Activated naive CD4-positive, alpha-beta T cell treated with Interleukin-2 at 50 U/mL for 16 hours (primary cell): ENCODE measurements at places on chromosomes 16 and 17.

DNA sequence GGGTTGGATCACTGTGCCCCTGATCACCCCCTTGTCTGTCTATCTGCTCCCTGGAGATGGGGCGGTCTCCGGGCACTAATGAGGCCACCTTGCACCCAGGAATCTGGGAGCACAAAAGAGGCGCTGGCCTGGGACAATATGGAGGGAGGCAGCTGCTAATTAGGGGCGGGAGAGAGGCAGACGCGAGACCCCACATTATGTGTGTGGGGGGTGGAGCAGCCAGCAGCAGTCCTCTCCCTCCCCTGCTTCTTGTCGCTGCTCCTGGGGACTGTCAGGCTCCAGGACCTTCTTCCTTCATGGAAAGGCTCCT, 324 bp upstream of the HCRT start:
- no peak for DNase-seq

- no peak for DNase-seq
Observed at GRCh38 chr17:69597898-69598692, 183.6 kb downstream of the MAP2K6 start.

DNA sequence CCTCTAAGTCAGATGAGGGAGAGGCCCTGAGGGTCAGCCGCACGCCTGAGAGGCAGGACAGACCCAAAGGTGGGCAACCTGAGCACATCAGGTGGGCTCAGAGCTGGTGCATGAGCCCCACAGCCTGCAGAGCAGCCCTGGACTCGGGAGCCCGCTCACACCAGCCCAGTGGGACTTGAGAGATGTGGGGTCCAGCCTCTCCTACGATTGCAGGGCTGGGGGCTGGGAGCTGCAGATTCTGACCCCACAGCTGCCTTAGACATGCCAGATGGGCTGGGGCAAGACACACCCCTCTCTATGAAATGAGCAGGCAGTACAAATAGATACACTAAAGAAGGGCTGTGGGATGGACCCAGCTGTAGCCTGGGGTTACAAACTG, 77.1 kb upstream of the RBL2 start:
- no peak for DNase-seq

- no peak for DNase-seq
Observed at GRCh38 chr16:50294955-50295354, 28.6 kb downstream of the ADCY7 start.

- DNase-seq, result no peak
Observed at GRCh38 chr16:8623634-8624033, 2.1 kb downstream of the METTL22 start.

- DNase-seq, result no peak
Observed at GRCh38 chr17:69444023-69444422, 29.5 kb downstream of the MAP2K6 start.

DNA sequence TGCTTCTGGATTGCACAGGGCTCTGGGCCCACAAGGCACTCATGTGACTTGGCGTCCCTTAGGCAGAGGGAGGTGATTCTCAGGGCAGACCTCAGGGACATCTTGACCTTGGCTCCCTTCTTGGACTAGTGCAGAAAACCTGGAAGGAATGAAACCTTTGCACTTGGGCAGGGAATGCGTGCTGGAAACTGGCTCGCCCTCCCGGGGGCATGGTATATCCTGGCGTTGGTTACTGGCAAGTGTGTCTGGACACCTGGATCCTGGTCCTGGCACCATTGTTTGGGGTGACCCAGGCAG, 63.5 kb upstream of the LGALS9 start:
- DNase-seq, result no peak

GRCh38 chr16:9706217-9706836, 475.9 kb downstream of the GRIN2A start:
- DNase-seq, result no peak

DNA sequence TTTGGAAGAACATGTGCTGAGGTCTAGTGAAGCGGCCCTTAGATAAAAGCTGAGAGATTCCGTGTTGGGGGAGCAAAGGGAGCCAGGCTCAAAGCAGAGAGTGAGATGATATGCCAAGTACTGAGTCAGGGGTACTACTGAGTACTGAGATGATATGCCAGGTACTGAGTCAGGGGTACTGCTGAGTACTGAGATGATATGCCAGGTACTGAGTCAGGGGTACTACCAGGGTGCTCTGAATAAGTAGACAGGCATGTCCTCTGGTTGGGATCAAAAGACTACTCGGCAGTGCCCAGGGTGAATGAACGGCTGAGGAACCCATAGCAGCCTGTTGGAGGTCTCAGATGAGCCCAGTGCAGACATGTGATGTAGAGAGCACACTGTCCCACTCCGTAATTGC, 239.0 kb downstream of the SOX9 start:
- DNase-seq, result no peak

- no peak for DNase-seq
Observed at GRCh38 chr16:17432901-17433576, 37.7 kb downstream of the XYLT1 start.

GRCh38 chr17:1999557-2000251, 25.4 kb downstream of the RTN4RL1 start:
- DNase-seq, result no peak

GRCh38 chr17:64615028-64615677, 47.0 kb downstream of the SMURF2 start:
- DNase-seq, result no peak

DNA sequence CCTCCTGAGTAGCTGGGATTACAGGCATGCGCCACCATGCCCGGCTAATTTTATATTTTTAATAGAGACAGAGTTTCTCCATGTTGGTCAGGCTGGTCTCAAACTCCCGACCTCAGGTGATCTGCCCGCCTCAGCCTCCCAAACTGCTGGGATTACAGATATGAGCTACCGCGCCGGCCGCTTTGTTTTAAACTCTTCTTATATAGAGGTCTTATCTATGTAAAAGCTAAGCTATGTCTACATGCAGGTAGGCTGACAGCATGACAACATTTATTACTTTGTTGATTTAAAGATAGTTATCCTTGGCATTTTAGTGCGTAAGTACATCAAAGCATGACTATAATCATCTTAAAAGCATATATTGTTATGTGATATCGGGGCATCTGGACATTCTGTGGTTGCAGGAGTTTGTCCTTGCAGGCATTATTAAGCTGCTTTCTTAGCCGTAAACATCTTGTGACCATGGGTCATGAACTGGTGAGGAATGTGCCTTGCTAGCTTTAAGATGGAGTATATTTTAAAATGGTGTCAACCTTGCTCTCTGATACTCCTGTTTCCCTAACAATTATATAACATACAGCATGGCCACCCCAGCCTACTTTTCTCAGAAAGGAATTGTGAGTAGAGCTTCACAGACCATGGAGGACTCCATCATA, 45.8 kb upstream of the TAOK1 start:
- DNase-seq, result no peak

- DNase-seq, result no peak
Observed at GRCh38 chr16:28003021-28003865, 60.3 kb downstream of the GSG1L start.

- no peak for DNase-seq
Observed at GRCh38 chr17:47225436-47225858, 16.3 kb downstream of the MYL4 start.

GRCh38 chr16:88872650-88873331, 6.3 kb upstream of the PABPN1L start:
- DNase-seq, result no peak

DNA sequence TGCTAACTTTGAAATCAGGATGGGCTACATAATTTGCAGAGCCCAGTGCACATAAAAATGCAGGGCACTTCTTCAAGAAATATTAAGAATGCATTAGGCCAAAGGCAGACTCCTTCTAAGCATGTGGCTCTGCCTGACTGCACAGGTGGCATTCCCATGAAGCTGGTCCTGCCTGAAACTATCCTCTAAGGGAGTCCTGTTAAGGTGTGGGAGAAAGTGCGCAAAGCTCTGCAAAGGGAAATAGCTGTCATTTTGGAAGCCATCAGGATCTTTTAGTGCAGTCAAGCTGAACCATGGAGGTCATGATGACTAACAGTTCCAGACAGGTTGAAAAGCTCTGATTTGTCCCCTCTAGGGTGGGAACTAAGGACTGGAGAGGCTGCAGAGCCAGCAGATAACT, 41.9 kb upstream of the CRHR1 start:
- no peak for DNase-seq
